ENCODE measurements at places on chromosomes 7 and 10.

DNA sequence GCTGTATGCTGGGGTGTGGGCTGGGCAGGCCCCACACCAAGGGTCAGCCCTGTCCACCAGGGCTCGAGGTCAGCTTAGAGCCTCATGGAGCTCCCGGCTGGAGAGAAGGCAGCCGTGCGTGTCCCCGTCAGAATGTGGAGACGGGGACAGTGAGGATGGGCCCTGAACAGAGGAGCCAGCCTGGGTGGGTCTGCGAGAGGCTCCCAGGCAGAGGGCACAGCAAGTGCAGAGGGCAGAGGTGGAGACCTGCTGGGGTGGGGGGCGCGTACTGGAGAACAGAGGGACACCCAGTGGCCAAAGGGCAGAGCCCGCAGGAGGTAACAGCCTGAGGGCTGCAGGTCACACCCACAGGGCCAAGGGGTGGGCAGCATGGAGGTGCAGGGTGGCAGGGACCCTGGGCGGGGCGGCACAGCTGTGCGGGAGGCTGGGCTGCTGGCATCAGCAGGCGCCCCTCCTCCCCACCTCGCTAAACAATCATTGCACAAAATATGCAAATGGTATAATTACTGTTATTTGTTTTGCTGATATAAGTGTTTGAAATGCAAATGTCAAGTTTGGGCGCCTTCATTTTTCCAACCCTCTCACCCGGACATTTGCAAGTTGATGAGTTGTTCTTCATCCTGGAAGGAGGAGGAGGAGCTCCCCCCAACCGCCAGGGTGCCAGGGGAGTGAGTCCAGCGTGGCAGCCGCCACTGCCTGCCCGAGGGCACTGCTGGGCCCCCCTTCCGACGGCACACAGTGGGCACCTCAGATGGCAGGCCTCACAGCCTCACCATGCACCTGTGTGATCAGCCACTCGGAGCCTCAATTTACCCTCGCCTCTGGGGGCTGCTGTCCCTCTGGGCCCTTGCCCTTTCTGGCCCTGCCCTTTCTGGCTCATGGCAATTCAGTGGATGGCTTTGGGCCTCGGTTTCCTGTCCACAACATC lies 35.0 kb downstream of the ELFN1 start:
- no peak for DNase-seq

DNA sequence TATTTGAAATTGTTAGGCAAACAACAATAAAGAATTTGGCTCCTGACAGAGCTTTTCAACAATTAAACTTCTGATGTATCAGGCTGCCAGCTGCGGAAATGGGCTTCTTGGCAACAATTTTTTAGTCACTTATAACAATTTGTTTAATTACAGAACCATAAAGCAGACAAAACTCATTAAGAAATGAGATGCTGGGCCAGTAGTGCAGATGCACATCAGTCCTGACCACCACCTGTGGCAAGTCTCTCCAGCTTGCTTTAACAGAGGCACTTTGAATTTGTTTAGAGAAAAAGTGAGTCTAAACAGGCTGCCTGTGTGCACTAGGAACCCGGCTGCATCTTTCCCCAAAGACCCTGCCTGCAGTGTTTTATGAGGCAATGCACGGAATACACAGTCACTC lies 1124.4 kb downstream of the NXPH1 start:
- DNase-seq: no peak

- peak; percentile 70 for DNase-seq
Observed at GRCh38 chr7:150755473-150756099, 18.4 kb downstream of the GIMAP5 start.

- DNase-seq: no peak
Observed at GRCh38 chr7:17878627-17879026, 61.7 kb downstream of the SNX13 start.

- DNase-seq: no peak
Observed at GRCh38 chr7:151776876-151777494, 99.9 kb downstream of the PRKAG2 start.

DNA sequence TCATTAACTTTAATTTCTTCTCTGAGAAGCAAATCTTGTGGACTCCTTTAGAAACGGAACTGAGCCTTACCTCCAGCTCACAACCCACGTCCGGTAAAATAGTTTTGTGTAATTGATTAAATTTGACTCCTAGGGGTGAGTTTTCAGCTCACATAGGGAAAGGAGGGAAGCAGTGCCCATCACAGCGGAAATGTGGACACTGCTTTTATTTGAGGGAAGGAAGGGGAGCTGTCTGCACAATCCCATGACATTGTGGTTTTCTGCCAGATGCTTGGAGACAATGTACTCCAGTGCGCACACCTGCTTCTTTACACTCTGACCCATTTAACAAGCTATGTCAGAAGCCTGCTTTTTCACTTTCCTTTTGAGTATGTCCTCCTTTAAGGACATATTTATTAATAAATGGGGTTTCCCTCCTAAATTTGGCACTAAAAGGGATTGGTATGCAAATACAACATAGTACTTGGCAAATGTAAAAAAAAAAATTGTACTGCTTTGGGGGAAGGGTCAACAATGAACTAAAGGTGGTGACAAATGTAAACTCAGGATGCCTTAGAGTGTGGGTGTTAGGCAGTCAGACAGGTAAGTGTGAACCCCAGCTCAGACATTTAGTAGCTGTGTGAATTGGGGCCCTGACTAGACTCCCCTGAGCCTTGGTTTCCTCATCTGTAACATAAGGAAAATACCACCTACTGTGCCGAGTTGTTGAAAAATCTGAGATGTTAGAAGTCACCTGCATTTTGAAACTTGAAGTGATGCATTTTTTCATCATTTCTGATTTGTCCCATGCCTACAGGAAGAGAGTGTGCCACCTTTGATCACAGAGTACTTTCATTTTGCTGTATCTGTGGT lies 90.2 kb upstream of the KLF6 start:
- DNase-seq: no peak

DNA sequence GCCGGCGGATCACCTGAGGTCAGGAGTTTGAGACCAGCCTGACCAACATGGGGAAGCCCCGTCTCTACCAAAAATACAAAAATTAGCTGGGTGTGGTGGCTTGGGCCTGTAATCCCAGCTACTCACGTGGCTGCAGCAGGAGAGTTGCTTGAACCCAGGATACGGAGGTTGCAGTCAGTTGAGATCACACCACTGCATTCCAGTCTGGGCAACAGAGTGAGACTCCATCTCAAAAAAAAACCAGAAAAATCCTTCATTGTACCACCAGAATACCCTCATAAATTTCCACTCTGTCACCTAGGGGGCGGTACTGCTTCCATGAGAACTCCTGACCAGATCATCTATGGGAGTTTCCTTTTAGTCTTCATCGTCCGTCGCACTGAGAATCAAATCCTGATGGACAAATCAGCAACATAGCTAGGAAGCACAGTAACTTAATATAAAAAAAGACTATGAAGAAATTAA lies 225.8 kb upstream of the KLF14 start:
- peak; percentile 44 for DNase-seq

DNA sequence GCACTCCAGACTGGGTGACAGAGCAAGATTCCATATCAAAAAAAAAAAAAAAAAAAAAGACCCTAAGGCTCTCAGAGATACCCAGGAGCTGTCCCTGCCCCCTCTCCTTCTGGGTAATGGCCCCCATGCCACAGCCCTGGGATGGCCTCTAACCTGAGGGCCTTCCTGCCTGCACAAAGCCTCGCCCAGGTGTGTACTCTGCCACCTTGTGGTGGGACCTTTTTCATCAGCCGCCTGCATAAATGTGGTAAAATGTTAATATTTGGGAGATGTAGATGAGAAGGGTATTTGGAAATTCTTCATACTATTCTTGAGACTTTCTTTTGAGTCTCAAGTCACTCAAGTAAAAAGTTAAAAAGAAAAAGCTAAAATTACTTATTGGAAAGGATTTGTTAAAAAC lies 46.3 kb upstream of the RNF216 start:
- DNase-seq: peak; percentile 40

GRCh38 chr10:12833451-12833850 lies 168.1 kb downstream of the CCDC3 start:
- no peak for DNase-seq

GRCh38 chr7:26284477-26284876 lies 7.2 kb upstream of the SNX10 start:
- no peak for DNase-seq

DNA sequence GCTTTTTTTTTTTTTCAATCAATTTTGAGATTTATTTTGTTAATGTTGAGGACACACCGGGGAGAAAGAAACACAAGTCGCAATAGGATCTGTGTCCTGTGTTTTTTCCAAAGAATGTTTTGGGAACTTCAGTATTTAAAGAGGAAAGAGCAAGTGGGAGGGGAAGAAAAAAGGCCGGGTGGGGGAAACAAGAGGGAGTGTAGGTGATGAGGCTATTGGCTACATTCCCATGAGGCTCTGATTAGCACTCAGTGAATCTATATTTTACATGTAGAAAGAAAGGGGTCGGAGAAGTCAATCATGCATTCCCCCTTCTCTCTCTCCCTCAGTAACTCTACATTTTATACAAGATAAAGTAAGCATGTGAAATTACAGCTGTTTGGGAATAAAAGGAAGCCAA lies 4.1 kb downstream of the ZNF680 start:
- no peak for DNase-seq

DNA sequence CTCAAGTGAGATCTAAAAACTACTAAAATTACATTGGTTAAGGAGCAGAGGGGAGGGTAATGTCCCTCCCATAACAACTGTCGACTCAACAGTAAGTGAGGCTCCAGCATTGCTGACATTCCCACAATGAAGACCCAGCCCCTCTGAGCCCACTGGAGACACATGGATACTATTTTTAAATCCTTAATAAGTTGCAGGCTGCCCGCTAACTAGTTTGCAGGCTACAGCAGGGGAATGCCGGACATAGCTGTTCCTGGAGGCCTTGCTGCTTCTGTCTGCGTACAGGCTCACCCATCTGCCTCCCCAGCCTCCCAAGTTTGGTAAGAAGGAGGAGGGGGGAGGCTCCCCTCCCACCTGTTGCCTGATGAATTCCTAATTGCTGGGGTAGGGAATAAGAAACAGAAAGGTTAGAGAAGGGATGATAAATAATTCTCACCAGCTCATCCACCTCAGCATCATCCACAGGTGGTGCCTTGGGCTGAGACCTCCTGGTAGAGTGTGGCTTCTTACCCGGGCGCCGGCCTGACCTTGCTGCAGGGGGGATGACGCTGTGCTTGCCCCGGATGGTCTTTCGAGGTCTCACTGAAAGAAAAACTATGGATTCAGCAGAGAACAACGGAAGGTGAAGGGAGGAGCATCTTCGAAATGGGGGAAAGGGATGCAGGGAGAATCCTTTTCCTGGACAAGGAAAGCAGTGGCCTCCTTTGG lies 10.1 kb downstream of the FZD9 start:
- DNase-seq: no peak

- DNase-seq: no peak
Observed at GRCh38 chr10:129604333-129605032, 137.4 kb downstream of the MGMT start.

- DNase-seq: no peak
Observed at GRCh38 chr7:117808341-117808757, 64.9 kb downstream of the CTTNBP2 start.

DNA sequence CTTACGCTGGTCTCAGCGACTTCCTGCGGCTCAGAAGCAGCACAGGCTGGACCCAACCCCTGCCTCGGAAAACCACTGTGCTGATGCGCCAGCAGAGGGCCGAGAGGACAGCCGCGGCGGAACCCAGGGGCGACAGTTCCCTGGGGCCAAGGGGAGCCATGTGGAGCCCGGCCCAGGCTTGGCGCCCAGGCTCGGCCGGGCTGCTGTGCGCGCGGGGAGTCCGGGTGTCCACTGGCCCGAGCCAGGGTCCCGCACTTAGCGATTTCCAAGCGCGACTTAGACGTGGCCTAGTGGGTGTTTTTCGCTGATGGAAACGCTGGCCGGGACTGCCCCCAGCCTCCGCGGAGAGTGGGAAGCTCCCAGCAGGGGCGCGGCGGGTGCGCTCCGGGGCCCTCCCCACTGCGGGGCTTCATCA lies 18.6 kb upstream of the ZNF32 start:
- DNase-seq: no peak

DNA sequence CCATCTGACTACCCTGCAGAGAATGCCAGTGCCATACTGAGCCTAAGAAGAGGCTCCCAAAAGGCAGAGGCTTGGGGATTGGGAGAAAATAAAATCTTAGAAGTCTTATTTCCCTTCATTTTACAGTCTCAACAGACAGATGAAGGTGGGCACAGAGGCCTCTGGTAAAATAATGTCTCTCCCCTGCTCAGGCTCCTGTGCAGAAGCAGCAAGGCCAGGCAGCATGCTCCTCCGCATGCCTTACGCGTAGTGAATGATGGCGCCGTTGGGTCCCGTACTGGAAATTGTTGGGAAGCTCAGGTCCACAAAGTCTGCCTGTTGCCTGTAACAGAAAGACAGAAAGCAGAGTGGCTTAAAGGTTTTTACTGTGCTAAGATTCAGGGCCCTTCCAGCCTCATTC lies 45.8 kb downstream of the XPNPEP1 start:
- DNase-seq: no peak

DNA sequence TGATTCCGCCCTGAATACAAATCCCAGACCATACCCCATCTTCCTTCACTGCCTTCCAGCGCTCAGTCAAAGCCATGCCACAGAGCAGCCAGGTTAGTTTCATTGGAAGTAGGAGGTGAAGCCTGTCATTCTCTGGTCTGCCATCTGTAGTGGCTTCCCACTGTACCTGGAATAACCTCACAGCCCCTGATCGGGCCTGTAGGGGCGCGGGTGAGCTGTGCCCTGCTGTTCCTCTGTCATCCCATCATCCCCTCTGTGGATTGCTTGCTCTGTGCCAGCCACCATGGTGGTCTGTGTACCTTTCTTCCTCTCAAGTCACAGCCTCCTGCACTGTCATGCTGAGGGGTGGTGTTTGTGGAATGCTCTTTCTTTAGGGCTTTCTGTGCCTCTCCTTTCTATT lies 155.1 kb downstream of the ZNF22 start:
- DNase-seq: no peak

GRCh38 chr7:106952001-106952657 lies 87.0 kb downstream of the PIK3CG start:
- no peak for DNase-seq

DNA sequence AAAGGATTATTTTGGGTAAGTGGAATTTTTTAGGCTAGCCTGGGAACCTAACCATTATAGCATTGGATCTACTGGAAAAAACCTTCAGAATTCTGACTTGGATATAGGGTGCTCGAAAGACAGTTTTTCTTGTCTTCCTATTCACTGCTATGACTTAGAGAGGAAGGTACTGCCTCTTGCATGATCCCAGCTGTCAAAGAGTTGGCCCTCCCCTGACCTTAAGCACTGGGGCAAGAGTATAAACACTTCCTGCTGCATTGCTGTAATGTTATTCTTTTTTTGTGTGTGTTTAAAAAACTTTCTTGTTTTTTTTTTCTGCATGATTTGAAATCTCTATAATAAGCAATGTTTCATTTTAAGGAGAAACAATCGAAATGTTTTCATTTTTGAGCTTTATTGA lies 113.0 kb downstream of the LRMDA start:
- no peak for DNase-seq
